ENCODE measurements at places on chromosomes 2 and 18. TPM values are rescaled to one million over a fixed set of nuclear protein-coding genes. Genes with fewer than 3 reads are reported as not detected.

GRCh38 chr2:143357966-143358365, 228.7 kb downstream of the ARHGAP15 start:
- DNase-seq = no peak

- no peak for DNase-seq
Observed at GRCh38 chr18:45765796-45766195, 41.8 kb downstream of the SLC14A1 start.

DNA sequence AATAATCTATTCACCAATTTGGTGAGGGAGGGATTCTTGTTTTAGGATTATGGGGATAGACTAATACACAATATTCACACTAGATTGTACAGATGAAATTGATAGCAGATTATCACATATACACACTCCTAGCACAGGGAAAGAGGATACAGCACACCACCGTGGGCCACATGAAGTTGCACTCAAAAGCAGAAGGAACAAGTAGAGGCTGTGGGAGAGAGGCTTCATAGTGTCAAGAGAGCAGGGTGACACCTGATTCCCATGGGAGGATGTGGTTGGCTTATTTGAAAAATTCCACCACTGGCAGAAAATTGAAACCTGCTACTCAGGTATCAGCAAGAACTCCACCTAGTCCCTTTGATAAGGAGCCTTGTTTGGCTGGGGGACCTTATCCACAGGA, 395.6 kb downstream of the SPAG16 start:
- DNase-seq = no peak

The SLC9A2 gene
- total RNA-seq = not detected

DNA sequence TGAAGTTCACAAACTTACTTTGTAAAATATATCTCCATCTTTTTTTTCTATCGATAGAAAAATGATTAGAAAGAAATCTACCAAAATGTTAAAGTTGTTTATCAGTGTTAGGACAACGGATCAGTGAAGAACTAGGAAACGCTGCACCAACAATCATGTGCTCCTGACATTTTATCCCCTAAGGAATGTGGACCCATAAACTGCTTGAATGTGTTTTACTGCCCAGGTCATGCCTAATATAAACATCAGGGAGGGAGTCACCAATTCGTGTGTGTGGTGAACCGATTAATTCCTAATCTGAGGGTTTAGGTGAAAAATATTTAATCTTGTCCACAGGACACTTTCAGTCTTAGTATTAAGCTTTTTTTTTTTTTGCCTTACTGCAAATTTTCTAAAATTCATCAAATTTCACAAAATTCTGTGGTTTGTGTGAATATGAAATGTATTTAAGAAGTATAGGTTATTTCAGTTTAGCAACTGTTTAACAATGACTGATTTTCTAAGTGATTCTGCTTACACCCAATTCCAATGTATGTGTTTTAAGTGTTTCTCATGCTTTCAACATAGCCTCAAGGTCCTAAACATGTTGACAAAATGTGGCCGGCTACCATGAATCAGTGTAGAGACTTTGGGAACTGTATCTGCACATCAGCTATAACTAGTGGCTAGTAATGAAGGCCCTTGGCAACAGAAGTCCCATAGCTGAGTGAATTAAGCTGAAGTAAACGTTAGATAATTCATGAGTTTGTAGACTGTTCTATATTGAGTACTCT, 11.1 kb upstream of the KIDINS220 start:
- no peak for DNase-seq

GRCh38 chr2:230748087-230748486, 35.4 kb downstream of the CAB39 start:
- no peak for DNase-seq

DNA sequence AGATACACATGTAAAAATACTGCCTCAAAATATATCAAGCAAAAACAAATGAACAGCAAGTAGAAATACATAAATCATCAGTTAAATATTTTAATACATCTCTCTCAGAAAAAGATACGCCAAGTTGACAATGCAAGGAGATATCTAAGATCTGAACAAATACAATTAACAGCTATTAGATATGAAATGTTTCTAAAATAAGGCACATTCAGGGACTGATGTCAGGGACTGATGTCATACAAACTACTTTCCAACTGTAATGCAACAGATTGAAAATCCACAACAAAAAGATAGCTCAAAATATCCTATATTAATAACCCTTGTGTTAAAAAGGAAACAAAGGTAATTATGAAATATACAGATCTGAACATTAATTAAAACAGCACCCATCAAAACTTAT, 51.7 kb downstream of the TLK1 start:
- DNase-seq = no peak

DNA sequence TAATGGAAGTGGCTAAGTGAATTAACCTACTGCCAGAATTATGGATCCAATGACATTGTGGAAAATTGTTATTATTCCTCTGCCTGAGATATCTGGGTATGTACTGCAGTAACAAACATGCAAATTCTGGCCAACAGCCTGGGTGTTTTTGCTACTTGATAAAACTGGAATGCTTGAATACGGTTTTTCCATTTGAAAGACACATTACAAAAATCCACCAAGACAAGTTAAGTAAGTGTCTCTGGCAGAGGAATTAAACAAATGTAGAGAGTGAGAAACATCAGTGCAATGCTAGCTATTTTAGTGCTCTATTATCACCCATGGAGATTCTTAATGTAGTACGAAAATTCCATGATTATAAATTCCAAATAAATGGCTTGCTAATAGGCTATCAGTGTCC, 312.4 kb upstream of the MEIS1 start:
- no peak for DNase-seq

- no peak for DNase-seq
Observed at GRCh38 chr2:17107151-17107550, 411.1 kb downstream of the RAD51AP2 start.
